NCI-H1048 (cell line): ENCODE measurements at places on chromosomes 6 and 20.

DNA sequence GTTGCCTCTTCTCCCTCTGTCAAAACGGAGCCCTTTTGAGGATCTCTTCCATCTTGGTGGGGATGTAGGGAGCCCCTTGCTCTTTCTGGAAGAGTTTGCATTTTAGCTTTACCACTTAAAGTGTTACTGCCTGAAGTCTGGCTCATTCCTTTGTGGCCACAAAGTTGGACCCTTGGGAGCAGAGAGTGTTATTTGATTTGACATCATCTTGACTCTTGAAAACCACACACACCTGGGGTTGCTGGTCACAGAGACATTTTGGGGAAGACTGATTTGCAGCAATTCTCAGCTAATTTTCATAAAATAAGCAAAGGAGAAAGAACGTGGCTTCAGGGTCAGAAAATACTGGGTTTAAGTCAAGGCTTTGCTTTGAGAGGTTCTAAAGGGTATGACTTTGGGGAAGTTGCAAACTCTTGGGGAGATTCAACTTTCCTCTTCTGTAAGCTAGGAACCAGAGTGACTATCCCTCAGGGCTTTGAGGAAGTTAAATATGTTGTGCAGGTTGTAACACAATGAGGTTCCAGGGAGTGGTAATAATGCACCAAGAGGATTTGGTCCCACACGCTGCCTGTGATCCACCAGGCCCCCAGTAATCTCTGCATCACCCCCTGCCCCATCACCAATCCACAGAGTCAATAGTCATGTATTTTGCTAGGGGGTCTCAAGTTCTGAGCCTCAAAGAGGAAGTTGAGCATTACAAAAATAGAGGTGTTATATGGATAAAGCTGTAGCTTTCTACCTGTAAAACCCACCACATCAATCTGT, 141.6 kb upstream of the SLC24A3 start:
- no peak for DNase-seq

DNA sequence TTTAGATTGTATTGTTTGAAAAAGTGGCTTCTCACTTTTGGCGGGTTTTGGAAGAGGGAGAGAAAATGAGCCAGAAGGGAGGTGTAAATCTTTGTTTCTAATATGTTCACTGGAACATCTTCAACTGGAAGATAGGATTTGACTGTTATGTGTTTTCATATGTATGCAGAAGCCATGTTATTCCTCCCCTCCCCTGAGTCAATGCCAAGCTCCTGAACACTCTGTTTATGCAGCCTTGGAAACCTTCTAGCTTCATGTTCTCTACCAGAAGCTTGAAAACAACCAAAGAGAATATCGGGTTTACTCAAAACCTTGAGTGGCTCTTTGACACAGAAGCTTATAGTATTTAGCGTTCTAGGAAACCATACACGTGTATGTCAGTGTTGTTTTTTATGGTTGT, 279.1 kb downstream of the PRL start:
- no peak for DNase-seq

DNA sequence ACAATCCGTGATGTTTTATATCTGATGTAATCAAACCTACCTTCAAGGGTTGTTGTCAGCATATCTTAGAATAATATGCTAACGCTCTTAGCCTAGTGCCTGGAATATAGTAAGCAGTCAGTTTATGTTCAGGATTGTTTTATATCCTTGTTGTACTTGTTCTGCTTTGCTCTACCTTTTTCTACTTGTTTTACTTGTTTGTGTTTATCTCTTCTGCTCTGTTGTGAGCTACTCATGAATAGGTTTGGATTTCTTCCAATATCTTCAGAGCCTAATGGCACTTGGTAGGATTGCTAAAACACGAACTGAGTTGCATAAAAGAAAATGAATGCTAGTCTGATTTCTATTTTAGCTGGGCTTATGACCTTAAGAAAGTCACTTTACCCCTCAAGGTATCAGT, 40.1 kb downstream of the DNAH8 start:
- DNase-seq, result peak; percentile 18

DNA sequence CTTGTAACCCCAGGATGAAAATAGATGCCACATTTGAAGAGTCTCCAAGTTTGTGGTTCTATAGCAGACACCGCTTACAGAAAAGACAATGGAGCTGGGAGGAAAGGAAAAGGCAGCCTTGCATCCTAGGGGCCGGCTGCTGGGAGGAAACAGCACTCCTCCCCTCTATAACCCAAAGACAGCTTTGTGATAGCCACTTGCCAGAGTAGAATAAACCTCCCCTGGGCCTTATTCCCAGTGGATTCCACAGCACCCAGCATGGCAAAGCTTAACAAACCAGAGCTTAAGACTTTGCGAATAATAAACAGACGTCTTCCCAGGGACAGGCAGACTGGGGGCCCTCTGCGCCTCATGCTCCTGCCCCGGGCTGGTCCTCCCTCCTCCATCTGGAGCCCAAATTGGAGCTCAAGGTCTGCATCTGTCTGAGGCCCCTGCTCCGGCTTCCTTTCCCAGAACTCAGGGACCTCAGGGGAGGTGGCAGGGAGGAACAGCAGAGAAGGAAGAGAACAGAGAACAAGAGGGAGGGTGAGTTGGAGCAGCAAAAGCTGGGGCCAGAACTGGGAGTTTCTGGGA, 8.8 kb upstream of the TAF8 start:
- no peak for DNase-seq

DNA sequence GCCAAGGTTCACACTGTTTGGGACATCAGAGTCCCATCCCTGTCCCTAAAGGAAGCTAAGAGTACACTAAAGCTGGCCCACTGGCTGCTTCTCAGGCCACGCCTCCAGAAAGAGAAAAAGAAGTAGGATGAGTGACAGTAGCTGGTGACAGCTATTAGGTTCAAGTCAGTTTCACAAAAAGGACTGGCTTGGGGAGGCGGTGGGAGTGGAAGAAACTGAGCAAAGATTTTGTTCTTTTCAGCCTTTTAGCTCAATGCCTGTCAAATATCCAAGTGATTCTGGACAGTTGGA, 374.7 kb downstream of the ZFAND3 start:
- DNase-seq, result no peak

DNA sequence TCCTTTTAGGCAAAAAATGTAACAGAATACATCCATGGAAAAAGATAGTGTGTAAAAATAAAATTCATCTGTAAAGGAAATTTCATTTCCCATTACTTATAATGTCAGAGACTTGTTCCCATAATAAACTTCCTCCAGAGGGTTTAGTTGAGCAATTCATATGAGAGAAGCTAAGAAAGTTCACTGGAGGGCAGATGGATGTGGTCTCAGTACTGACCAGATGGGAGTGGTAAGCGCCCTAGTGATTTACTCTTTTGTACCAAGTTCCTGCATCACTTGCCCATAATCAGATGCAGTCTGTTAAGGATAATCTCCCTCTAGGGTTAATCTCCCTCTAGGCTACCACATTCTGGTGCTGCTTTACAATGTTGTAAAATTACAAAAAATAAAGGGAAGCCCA, 61.7 kb downstream of the ESF1 start:
- no peak for DNase-seq

GRCh38 chr6:125834348-125834747, 43.6 kb downstream of the NCOA7 start:
- no peak for DNase-seq

GRCh38 chr6:127186889-127187288, 68.4 kb downstream of the RSPO3 start:
- DNase-seq, result no peak

DNA sequence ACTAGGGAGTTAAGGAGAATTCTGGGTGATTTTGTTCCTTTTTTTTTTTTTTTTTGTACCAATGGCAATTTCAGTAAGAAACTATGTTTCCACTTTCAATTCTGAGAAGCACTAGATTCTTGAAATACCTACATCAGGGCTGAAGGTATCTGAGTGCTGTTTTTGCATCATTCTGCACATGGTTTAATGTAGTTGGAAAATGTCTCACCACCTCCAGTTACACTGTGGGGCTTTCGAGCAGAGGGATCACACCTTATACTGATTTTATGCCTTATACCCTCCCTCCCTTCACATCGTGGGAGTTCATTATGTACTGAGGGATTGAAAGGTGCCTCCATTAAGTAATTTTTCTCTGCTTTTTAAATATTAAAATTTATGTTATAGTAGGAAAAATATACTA, 144.8 kb downstream of the KLHL32 start:
- no peak for DNase-seq

DNA sequence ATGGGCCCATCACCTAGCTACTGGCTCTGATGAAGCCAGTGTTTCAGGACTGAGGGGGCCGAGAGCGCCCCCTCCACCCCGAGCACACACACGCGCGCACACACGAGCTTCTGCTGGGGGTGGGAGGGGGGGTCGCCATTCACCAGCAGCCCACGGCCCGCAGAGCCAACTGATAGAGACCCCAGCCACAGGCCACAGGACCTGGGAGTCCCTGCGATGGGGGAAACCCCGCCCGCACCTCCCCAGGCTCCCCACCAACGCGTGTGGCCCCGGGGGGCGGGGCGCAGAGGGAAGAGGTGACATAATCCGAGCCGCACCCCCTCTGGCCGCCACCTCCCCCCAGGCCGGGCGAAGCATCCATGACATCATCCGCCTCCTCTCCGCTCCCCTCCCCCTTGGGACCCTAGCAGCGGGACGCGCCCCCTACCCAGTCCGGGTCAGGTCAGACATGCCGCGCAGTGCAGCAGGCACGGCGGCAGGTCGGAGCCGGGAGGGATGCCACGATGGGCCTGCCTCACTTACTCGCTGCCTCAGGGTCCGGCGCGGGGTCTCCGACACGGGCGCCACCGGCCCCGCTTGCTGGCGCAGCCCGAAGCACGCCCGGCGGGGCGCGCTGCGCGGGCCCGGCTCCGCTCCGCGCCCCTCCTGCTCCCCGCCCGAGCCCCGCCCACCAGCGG, at the start of gene LZTS3:
Gene LZTS3, minus strand, starts transcription at position 617 of the 677 bp plus-strand sequence. CDS start 6,386 bp downstream, outside the sequence.
- DNase-seq, result peak; percentile 34

DNA sequence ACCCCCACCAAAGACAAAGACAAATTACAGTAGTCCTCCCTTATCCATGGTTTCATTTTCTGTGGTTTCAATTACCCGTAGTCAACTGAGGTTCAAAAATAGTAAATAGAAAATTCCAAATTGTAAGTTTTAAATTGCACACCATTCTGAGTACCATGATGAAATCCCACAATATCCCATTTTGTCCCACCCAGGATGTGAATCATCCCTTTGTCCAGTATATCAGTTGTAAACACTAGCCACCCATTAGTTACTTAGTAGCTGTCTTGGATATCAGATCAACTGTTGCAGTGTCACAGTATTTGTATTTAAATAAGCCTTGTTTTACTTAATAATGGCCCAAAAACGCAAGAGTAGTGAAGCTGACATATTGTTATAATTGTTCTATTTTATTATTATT, 364.0 kb upstream of the ARID1B start:
- DNase-seq, result no peak

DNA sequence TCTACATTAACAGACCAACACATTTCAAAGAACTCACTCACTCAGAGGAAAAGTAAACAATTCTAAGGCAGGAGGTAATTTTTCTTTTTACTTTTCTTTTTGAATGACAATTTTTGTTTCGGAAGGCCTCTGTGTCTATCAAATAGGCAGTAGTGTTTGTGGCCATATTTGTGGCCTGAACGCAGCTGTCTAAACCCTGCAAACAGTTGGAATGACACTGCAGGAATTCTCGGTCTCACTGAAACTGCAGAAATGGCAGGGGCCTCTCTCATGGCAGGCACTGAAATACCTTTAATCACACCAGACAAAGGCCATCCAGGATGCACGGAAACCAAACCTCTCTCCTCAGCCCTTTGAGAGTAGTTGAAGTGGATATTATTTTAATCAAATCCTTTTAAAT, 30.4 kb downstream of the FYN start:
- no peak for DNase-seq

DNA sequence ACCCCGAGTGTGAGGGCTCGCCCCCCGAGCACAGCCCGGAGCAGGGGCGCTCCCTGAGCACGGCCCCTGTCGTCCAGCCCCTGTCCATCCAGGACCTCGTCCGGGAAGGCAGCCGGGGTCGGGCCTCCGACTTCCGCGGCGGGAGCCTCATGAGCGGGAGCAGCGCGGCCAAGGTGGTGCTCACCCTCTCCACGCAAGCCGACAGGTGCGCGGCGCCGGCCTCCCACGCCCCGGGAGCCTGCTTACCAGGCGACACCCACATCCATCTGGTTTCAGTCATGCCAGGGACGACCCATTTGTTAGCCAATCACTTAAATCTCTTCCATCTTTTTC, 73.5 kb upstream of the PBOV1 start:
- DNase-seq, result no peak

DNA sequence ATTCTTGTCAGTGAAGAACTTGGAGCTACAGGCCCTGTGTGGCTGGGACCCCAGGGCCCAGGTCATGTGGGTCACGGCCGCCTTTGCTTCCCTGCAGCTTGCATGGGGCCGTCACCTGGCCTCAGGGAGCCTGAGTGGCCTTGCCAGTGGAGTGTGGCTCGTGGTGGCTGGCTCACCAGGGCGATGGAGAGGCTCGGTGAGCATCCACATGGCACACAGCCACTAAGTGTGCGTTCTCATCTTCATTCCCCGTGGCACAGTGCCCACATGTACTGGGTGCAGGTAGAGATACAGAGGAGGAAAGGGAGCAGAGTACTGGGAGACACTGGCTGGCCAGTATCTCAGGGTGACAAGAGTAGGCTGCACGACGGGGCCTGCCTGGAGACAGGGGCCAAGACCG, 21.5 kb downstream of the MANBAL start:
- no peak for DNase-seq

- DNase-seq, result no peak
These were observed 34.6 kb upstream of the SCUBE3 start for GRCh38 chr6:35178932-35179832.

DNA sequence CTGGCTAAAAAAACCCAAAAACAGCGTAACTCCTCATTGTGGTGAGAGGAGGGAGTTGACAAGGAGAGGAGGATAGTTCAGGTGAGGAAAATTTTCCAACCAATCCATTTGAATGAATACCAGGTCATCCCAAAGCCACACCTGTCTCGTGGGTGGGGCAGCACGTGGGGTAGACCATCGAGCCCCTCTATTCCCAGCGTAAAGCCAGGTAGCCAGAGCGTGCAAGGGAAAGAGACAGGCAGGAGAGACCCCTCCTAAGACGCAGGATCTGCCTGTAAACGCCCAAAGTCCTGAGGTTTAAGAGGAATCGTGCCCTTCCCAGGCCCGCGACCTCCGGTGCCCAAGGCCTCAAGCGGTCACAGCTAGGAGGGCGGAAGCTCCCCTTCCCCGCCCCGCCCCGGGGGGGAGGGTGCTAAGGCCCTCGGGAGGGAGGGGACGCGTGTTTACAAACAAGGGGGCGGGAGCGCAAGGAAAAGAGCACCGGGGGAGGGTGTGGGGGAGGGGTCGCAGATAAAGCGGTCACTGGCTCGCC, 712 bp downstream of the RXRB start:
- peak; percentile 43 for DNase-seq

DNA sequence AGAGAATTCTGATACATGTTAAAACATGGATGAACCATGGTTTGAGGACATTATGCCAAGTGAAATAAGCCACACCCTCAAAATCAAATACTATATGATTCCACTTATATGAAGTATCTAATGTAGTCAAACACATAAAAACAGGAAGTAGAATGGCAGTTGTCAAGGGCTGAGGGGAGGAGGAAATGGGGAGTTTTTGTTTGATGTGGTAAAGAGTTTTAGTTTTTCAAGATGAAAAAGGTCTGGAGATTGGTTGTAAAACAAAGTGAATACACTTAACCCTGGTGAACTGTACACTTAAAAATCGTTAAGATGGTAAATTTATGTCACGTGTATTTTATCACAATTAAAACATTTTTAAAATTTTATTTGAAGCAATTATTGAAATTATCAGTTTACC, 127.4 kb upstream of the GRIK2 start:
- DNase-seq, result no peak
